Epithelial cell of umbilical artery (primary cell): ENCODE measurements at places on chromosomes 11 and 22. TPM values are rescaled to one million over a fixed set of nuclear protein-coding genes. Genes with fewer than 3 reads are reported as not detected.

Gene PARVB
- total RNA-seq, result 61.9 and 89.6 TPM in 2 replicates

Gene EXPH5
- under 0.01 and 0.32 TPM in 2 replicates for total RNA-seq

Gene SLC5A4
- total RNA-seq, result 0.65 and 1.1 TPM in 2 replicates

Gene DEFB131B
- not detected in 2 replicates for total RNA-seq

Gene KCNA4
- not detected in 2 replicates for total RNA-seq

Gene GAS2
- total RNA-seq, result 1.6 and 2.3 TPM in 2 replicates

Gene OR52N4
- total RNA-seq, result not detected in 2 replicates

Gene CDCA5
- 7.1 and 11.4 TPM in 2 replicates for total RNA-seq

Gene RFPL3
- total RNA-seq, result not detected in 2 replicates
